ENCODE measurements at places on chromosomes 3 and 15.

- no peak for DNase-seq
Measured at GRCh38 chr3:173253471-173253870, 112.4 kb upstream of the SPATA16 start.

DNA sequence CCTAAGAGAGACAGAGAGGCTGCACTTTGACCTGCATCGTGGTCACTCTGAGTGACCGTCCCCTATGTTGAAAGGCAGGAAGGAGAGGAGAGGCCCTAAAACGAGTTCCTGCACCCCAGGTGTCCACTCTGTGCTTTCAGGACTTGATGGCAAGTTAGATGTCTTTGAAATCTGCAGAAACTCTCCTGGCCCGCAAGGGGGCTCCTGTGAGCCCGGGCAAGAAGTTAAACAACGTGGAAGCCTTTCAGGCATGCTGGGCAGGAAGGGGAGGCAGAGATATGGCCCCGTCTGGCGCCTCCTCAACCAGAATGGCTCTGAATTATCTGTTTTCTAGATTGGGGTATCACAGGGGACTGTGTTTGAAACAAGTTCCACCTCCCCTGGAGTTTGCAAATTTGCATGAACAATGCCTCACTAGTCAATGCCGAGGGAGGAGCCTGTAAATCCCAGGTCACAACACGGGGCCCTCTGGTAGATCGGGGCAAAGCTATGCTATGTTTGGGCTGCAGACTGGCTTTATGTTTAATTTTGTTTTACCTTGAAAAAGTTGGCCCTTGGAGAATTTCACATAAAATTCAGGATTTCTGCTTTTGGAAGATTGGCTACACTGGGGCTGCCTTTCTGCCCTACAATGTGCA, 9.8 kb downstream of the CTXND1 start:
- DNase-seq: no peak

DNA sequence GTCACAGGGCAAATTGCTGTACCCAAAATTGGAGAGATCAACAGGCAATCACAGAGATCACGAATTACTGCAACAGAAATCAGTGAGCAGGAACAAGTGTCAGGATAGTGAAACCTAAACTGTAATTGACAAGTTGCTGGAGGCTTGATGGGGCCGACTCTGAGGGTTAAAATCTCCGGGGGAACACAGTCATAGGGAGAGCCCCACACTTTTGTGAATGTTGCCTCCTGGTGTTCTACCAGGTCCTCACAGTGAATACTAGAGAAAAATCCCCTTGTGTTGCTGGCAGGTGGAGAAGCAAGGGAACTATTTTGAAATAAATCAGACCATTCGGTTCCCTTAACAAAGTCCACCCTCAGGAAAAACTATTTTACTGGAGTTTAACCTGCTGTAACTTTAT, 697.5 kb upstream of the CBLB start:
- DNase-seq: no peak

GRCh38 chr3:144463911-144464310, 492.3 kb downstream of the DIPK2A start:
- DNase-seq: no peak

DNA sequence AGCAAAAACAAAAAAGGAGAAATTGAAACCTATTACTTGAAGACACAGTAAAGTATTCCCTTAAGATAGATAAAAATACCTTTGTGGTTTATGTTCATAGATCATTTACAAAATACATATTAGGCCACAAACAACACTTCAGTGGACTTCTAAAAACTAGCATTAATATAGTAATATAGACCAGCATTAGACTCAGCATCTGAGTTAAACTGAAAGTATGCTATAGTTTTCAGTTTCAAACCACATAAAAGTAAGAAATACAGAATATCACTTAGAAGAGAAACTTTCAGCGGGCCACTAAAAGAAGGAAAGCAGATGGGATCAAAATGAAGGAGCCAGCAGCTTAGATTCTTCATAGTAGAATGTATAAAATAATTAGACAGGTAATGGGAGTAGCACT, 86.6 kb downstream of the MSL2 start:
- DNase-seq: no peak

- DNase-seq: no peak
Measured at GRCh38 chr3:187291001-187291511, 481 bp downstream of the MASP1 start.

DNA sequence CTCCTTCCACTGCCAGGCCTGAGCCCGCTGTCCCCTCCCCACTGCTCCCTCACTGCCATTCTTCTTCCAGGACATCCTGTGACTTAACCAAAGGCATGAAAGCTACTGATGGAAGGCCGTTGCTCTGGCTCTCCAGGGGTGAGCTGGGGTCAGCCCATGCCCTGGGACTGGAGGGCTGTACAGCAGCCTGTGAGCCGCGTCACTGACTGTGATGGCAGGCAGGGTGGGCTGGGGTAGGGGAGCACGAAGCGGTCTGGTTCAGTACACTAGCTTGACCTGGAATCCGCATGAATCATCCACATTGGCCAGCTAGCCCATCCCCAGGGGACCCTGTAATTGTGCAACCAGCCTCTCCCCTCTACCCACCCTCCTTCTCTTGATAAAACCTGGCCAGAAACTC, 30.8 kb downstream of the CORO2B start:
- DNase-seq: no peak

- no peak for DNase-seq
Measured at GRCh38 chr15:90989040-90989768, 5.1 kb downstream of the PRC1 start.

GRCh38 chr3:156806698-156807097, 19.5 kb upstream of the LEKR1 start:
- DNase-seq: no peak

GRCh38 chr3:182671942-182672341, 121.4 kb upstream of the ATP11B start:
- no peak for DNase-seq

DNA sequence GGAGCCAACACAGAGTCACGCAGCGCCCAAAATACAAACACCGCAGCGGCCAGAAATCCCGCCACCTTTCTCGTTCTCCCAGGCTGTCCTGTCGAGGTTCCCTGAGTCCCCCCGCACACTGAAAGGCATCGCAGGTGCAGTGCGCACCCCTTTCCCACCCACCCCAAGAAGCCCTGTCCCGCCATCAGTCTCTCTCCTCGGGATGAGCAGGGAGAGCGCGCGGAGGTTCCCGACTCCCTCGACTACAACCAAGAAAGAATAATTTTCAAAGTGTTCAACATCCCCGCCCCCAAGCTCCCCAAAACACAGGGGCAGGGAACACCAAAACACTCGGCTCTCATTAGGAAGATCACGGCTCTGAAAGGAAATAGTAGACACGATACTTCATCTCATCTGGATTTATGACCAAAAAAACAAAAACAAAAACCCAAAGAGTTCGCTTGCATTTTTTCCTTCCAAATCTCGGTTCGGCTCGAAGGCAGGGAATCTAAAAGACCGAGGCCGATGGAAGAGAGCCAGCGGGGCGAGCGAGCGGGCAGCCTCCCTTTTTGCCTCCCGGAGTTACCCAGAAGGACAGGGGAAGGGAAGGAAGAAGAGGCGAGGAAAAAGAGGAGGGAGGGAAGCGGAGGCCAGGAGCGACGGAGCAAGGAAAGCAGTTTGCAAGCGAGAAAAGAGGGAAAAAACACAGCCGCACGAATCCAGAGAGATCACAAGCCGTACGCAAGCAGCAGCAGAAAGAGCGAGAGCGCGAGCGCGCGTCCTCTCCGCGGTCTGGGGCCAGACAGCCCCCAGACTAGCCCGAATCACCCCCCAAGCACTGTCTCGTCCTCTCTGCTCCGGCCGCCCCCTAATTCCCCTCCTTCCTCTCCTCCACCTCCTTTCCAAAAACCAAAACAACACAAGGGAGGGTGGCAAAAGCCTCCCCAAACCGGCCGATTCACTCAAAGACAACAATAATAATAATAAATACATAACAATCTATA, 808 bp downstream of the BCL6 start:
- peak; percentile 58 for DNase-seq

DNA sequence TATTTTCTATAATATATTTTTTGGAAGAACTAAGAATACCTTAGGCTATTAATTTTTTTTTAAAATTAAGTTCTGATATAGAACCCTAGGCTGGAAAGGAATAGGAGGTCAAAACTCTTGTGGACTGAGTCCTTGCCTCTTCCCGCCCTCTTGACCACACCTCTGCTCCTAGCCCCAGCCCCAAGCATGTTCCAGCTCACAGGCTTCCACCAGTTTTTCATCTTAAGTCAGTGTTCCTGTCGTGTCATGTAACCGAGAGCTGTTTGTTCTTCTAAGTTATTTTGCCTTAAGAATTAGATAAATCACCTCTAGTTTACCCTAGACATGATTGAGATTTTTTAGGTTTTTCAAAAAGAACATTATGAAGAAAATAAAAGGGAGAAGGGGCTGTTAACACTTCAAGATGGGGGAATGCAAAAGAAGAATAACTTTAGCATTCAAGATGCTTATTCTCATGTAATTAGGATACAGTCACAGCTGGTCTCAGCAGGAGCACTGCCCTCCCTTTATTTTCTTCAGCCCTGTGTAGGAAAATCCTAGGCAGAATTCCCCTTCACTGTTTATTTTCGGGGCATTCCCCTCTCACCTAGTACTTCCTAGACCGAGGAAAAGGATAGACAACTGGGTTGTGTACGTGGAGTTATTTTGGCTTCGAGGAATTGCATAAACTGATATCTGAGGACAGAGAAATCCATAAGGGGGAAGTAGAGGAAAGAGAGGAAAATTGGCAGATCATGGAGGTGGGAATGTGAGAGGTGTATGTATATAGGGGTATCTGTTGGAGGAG, 110.2 kb downstream of the CMSS1 start:
- DNase-seq: no peak

DNA sequence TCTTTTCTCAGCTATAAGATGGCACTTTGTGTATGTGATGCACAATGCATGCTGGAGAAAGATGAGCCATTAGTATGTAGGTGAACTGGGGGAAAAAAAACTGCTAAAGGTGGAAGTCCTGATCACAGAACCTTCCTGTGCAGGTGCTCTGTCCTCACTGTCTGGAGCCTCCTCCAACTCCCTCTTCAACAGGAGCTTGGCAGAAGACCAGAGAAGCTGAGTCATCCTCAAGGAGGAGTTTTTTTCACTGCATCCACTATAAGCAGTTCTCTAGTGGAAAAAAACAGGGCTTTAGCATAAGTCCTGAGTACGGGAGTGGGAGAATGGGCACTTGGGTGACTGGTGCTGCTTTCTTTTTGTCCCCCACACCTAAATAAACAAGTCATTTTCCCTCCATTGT, 168.4 kb upstream of the CADPS start:
- DNase-seq: no peak

DNA sequence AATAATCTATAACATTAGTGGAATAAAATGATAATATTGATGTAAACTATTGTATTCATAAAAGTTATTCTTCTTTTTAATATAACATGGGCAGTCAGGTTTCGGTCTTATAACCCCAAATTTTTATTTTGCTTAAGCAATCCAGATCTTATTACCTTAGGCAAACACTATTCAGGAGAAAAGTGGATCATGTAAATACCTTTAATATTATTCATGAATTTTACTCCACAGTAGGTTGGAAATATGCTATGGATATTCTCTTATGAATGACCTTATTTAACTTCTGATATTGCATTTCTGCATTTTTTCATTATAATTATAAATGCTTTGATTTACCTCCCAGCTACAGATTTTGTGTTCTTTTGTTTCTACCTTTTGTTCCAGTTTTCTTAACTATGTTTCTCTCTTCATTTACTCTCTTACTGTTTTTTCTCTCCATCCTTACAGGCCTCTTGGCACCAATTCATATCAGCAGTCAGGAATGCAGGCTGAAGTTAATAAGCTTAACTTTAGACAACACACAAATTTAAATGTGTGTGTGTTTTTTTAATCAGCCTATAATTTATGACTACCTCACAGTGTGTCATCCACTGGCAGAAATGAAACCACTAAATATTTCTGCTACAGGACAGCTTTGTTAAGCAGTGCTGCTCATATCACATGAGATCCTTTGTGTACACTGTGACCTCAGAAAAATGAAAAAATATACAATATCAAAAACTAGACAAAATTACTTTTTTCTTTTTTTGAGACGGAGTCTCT, 111.0 kb downstream of the NSUN3 start:
- DNase-seq: no peak

- DNase-seq: no peak
Measured at GRCh38 chr3:20564966-20565365, 379.0 kb upstream of the SGO1 start.

DNA sequence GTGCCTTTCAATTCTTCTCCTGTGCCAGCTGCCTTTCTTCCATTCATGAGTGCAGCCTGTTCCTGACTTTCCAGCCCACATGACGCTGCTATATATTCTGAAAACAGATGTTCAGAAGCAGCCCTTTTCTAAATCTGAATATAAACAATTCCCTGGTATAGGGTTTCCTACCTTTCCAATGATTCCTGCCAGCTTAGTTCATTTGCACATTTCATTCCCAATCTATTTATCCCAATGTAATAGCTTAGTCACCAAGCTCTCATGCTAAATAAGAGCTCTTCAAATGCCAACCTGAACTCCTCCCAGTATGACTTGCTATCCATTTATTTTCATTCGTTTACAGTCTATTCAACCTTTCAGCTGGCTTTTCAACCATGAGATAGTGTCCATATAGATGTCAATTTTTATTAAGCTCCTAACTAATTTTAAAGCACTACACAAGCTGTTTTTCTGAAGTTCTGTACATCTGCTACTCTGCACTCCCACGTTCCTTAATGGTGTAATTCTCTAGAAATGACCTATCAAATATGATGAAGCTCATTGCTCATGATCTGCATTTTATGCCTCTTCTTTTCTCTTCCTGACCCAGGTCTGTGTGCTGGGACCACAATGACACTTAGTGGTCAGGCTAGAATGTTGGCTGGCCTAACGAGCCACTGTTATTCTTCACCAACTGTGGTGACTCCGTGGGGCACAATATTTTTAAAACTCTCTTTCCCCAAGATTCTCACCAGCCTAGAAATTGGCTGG, 605.0 kb upstream of the TBL1XR1 start:
- peak; percentile 93 for DNase-seq

- DNase-seq: no peak
Measured at GRCh38 chr15:62972814-62973213, 69.7 kb upstream of the TPM1 start.

- DNase-seq: no peak
Measured at GRCh38 chr3:154885418-154885817, 194.7 kb upstream of the MME start.

- DNase-seq: no peak
Measured at GRCh38 chr3:126434264-126434590, 39.5 kb downstream of the CFAP100 start.

DNA sequence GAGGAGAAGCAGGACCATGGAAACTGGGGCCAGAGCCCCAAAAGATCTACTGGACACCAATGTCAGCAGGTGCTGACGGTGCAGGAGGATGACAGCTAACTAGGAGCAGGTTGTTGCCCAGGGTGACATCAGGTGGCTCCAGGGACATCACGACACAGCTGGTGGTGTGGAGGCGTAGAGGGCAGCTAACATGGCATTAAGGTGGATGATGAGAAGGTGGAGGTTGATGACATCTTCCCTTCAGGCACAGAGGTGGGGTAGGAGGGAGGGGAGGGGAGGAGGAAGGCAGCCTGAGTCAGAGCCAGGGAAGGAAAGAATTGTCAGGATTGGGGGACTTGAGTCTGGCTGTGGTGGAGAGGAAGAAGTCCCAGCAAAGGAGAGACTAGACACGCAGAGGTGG, 1.5 kb upstream of the EPHB1 start:
- DNase-seq: no peak

- DNase-seq: peak; percentile 33
Measured at GRCh38 chr15:33735637-33736247, 232.6 kb upstream of the CHRM5 start.

All from NCI-H345 (cell line).